ENCODE measurements at places on chromosomes 7 and 10.

GRCh38 chr10:77380191-77380590 is 257.4 kb downstream of the KCNMA1 start:
- no peak for DNase-seq

DNA sequence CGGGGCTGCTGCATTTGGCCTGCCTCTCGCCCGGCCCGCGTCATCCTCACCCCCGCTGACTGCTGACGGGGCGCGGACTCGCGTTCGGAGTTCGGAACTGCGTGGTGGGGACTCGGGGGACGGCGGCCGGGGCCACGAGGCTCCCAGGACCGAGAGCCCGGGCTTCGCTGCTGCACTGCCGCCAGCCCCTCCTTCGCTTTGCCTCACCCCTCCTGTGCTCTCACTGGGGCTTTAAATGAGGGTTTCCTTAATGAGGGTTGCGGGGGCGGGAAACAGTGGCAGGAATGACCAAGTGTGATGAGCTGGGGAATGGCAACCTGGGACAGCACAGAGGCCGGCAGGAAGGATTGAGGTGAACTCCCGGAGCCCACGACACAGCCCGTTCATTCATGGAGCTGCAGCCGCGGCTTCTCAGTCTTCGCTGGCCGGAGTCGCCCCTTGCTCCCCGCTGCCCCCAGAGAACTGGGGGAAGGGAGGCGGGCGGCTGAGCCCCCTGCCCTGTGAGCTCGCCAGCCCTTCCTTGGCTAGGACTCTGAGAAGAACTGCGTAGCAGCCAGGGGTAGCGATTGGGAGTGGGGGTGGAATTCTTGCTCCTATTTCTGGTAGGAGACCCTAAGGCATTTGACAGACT is 1.5 kb upstream of the LRRC4 start:
- no peak for DNase-seq

GRCh38 chr10:63798599-63799498 is 277.6 kb downstream of the REEP3 start:
- no peak for DNase-seq

GRCh38 chr7:142809671-142810070 is 38.9 kb downstream of the PRSS2 start:
- DNase-seq: no peak

- DNase-seq: no peak
Measured at GRCh38 chr7:44223362-44224079, 22.7 kb downstream of the YKT6 start.

DNA sequence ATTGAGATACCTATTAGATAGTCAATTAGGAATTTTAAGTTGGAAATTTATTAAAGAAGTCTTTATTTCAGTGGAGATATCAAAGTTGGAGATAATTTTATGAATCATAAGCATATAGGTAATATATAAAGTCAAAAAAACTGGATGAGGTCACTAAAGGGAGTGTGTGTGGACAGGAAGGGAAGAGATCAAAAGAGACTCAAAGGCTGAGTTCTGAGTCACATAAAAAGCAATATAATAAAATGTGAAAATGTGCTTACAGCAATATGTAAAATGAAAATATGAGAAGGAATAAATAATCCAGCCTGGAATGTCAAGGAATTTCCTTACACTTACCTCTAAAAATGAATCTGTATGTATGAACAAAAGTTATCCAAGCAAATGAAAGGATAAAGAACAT is 583.3 kb upstream of the SORCS1 start:
- no peak for DNase-seq

- DNase-seq: no peak
Measured at GRCh38 chr10:97714401-97715258, 1.1 kb downstream of the MARVELD1 start.

GRCh38 chr7:116524609-116525297 is at the start of gene CAV1:
CAV1 (plus strand) TSS chr7:116525036; CDS start chr7:116525063, 27 bp downstream.
- DNase-seq: peak; percentile 29

DNA sequence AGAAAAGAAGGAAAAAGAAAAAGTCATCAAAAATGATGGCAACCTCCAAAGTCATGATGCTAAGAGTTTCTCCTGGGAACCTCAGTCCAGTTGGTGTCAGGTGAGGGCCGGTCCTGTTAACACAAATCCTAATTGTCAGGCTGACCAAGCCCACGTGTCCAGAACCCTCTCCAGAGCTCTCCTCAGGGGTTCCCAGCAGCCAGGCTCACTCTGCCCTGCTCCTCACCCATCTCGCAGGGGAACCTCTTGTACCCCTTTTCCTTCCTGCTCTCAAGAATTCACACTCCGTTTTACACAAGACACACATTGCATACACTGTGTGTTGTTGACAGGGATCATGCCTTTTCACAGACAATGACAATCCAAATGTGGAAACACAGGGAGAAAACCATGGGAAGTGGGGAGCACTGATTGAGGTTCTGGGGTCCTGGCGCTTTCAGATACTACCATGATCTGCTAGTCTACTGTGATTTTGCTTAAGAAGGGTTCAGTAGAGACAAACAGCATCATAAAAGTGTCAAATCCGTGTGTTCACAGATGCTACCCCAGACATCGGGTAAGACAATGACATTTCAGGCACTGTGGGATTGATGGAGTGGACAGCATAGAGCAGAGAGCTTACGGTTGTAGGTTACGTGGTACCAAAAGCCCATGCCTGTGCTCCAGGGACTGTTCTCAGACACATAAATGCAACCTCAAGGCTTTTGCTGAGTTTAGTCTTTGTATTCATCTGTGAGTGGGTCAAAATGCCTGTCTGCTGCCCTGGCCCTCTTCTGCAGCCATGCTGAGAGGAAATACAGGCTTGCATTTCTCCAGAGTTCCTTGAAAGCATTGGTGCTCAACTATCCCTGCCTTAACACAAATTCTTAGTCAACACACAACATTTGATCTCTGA is 16.0 kb downstream of the IL2RA start:
- DNase-seq: no peak

DNA sequence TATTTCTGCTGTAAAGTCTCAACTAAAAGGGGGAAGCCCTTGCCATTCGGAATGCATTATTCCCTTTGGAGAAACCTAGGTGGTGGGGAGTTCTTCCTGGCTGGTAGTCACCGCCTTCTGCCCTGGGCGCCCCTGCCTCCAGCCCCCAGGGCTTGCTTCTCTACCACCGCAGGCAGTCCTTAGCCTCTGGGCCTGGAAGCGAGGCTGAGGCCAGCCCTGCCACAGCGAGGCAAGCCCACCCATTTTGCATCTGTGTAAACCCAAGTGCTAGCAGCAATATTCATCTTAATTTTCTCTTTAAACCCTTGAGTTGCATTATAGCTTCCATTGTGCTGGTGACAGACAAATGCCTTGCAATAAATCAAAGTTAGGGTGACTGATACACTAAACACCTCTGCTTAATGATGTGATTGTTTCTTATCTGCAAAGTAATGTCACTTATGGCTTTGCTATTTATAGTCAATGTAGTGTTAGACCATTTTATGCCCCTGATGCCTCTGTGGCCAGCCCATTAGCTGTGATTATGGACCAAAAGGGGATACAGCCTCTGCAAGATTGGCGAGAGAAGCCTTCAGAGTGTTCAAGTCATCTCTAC is 26.2 kb upstream of the MGMT start:
- no peak for DNase-seq

GRCh38 chr7:710161-710560 is 16.3 kb upstream of the DNAAF5 start:
- DNase-seq: peak; percentile 13

DNA sequence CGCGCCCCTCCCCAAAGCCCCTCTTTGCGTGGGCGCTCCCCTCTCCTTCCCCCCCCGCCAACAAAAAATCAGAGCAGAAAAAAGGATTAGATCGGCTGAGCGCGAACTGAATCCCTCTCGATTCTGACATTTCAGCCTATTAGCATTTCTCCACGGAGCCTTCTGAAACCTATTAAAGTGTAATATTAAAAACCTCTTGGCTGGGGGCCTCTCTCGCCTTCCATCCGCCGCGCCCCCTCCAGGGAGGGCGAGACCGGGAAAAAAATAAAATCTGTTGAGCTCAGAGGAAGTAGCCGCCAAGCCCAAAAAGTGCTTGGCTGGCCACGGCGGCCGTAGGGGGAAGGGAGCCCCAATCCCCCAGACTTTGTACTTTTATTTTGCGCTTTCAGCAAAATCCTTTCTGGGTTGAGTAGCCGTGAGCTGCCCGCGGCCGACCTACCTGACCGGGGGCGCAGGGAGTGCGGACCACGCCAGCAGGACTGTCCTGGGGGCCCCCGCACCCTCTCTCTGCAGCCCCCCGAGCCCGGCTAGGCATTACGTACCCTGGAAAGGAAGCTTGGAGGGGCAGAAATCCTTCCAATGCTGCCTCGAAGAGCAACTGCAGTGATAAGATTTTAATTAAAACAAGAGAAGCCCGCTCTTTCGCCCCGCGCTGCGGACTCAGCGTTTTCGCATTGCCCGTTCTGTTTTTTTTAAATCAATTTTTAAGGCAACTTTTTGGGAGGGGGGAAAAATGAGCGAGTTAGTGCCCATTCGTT is 1.3 kb upstream of the TNRC18 start:
- DNase-seq: no peak

GRCh38 chr7:72278550-72278949 is 133.6 kb downstream of the CALN1 start:
- DNase-seq: no peak

DNA sequence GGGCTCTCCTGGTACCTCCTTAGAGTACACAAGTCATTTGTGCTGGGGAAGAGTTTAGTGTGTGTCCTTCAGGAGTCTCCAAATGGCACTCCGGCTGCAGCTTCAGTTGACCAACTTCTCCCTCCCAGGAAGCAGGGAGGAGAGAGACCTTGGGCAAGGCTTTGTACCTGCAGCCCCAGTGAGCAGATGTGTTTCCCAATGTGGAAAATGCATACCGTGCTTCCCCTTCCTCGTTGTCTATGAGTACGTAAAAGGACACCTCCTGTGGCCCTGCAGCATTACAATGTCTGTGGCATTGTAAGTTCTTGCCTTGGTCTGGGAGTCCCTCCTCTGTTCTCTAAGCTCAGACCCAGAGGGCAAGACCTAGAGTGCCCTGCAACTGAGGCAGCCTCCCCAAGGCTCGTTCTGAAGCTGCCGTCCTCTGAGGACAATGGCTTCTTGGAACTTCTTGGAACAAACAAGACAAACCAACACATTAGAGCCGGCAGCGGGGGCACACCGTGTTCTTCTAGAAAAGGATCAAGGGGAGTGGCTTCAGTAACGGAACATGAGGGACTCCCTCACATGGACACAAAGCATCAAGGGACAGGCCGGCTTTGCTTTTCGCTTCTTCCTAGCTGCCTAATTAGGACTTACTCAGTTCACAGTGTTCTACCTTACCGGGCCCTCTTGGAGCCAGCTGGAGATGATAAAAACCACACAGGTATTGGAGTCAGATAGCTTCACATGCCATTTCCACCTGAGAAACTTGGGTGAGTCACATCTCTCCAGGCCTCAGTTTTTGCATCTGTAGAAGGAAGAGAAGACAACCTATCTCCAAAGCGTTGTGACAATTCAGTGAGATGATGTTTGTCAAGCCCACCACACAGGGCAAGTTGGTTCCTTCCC is 20.9 kb upstream of the PPA1 start:
- DNase-seq: no peak

DNA sequence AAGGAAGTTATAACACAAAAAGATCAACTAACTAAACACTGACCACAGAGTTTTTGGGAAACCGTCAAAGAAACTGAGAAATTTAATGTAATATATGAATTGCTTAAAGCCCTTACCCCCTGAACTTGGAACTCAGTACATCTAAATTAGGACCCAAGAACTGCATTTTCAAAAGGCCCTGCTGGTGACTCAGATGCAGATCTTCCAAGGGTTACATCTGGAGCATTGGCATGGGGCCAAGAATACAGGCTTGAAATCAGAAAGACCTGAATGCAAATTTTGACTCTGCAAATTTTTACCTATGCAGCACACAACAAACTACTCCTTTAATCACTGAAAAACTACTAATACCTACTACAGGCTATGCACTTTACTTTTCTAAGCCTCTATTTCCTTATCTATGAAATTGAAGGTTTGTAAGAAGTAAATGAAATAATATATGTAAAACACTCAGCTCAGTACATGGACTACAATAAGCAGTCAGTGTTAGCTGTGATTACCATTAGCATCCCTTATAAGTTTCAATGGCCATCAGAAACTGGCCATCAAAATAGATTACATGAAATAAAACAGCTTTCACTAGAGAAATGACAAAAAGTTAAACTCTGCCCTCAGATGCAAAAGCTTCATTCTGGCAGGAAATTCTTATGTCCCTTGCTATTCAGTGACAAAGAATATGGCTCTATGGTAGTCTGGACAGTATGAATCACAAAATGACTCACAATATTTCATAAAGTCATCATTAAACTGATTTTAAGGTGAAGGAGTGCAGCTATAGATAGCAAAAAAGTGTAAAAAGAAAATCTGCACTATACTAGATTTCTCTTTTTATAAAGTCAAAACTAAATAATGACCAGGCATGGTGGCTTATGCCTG is 43.6 kb downstream of the NSUN6 start:
- no peak for DNase-seq

DNA sequence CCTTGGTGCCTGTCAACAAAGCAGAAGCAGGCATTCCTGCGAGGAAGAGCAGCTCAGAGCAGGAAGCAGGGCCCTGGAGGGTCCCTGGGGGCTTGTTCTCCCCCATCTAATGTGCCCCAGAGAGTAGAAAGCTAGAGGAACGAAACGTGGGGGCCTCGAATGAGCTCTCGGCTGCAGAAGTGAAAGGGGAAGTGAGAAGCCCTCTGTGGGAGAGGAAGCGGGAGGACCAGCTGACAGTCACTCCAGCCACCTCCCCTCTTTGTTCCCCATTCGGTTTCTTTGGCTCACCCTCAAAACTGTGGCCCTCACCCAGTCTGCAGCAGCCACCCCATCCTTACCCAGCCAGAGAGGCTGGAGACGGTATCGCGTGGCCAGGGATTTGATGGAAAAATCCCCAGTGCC is 25.0 kb downstream of the C10orf105 start:
- DNase-seq: no peak

DNA sequence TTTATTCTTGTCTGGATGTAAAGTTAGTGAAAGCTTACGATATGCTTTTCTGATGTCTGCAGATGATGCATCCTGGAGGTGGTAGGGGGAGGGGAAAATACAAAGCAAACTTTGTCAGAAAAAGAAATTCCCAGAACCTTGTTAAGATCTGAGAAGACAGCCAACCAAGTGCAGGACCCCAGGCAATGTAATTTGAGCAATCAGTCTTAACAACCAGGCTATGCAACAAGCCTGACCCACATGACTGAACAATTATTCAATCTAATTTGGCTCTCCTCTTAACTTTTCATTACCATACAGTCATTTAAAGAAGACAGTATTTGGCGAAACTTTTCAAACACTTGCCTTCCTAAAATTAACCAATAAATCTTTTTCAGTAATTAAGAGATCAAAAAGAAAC is 74.5 kb downstream of the DNAJC1 start:
- DNase-seq: no peak

- no peak for DNase-seq
Measured at GRCh38 chr7:10536561-10536960, 437.1 kb upstream of the PHF14 start.

GRCh38 chr7:28596245-28596935 is 184.1 kb downstream of the CREB5 start:
- no peak for DNase-seq

- no peak for DNase-seq
Measured at GRCh38 chr10:110214371-110214826, 7.0 kb downstream of the MXI1 start.
